NCI-H1694 (cell line): ENCODE measurements at places on chromosomes 1 and 21.

- no peak for DNase-seq
Measured at GRCh38 chr21:37623183-37623582, 256.6 kb downstream of the DYRK1A start.

DNA sequence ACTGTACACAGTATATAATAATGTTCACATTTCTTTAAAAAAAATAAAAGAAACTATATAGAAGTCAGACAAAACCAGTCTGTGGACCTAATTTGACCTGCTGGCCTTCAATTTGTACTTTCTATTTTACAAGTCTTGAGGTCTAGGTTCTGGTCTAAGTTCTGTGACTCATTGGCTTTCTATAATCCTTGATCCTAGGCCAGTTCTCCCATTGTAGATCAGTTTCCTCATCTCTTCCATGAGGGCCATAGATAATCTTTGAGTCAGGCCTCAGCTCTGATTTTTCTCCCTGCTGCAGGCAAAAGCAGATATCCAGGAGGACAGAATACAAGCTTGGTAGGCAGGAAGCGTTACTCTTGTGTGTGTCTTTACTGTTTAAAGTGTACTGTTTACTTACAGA is 603.7 kb upstream of the CAMK1G start:
- DNase-seq: no peak

DNA sequence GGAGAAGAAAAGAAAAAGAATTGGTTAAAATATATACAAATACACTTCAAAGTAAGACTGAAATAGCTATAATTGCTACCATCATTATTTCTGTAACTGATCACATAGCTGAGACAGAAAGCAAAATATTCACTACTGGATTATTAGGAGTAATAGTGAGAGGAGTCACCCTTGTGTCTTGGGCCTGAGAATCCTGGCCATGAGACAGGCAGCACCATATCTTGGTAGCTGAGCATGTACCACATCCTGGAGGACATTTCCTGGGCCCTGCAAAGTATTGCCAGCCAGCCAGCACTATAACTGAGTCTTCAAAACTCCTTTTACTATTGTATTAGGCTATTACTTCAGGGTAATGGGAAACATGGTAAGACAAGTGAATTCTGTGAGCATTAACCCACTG is 63.5 kb downstream of the C1orf185 start:
- no peak for DNase-seq

DNA sequence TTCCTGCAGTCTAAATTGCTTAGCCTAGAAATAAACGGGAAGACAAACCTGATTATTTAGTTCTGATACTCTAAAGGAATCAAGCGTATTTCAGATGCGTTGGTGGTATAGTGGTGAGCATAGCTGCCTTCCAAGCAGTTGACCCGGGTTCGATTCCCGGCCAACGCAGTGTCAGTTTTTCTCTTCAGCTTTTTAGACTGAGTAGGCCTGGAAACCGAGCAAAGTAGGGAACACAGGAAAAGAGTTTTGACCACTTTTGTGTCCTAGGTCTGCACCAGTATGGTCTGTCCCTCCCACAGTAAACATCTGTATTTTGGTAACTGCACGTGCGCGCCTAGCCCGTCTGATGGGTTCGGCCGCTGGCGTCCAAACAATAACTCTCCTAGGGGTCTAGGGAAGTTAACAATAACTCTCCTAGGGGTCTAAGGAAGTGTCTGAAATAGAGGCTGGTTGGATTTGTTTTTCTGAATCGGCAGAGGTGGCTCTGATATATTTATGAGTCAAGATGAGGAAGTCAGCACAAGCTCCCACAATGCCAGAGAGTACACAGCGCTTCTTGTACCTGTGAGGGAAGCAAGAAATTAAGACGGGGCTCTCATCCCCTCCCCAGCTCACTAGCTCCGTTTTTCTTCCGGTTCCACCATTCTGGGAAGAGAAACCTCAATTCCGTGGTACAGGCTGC is 15.6 kb upstream of the HJV start:
- DNase-seq: peak; percentile 96

GRCh38 chr1:85368073-85368770 is 91.8 kb upstream of the BCL10 start:
- no peak for DNase-seq
